ENCODE measurements at places on chromosomes 2 and 18. TPM values are rescaled to one million over a fixed set of nuclear protein-coding genes. Genes with fewer than 3 reads are reported as not detected.

The IL1RL1 gene
- 0.25 TPM for total RNA-seq

The XIRP2 gene
- 0.49 TPM for total RNA-seq

The FTCDNL1 gene
- 5.4 TPM for total RNA-seq

The ANTXR1 gene
- 13.3 TPM for total RNA-seq

The LYG1 gene
- 0.74 TPM for total RNA-seq

The SCN1A gene
- 16.0 TPM for total RNA-seq

The PELI1 gene
- total RNA-seq, result 54.8 TPM

The ELAC1 gene
- 8.9 TPM for total RNA-seq

The NEUROD1 gene
- total RNA-seq, result 7.1 TPM

The CAPN14 gene
- 0.98 TPM for total RNA-seq

The IL36RN gene
- total RNA-seq, result not detected

The DNAJC5G gene
- total RNA-seq, result not detected

The B3GNT2 gene
- 46.5 TPM for total RNA-seq

The SULT1C4 gene
- total RNA-seq, result 16.7 TPM

The LRRC30 gene
- not detected for total RNA-seq

The POTEJ gene
- total RNA-seq, result not detected

The UGT1A3 gene
- not detected for total RNA-seq

The C2orf92 gene
- 3.7 TPM for total RNA-seq

The UGT1A4 gene
- total RNA-seq, result not detected

The NEU4 gene
- 1.5 TPM for total RNA-seq

The SIX2 gene
- 0.25 TPM for total RNA-seq

The REG1B gene
- total RNA-seq, result not detected

The SETBP1 gene
- total RNA-seq, result 46.2 TPM

The AQP12B gene
- not detected for total RNA-seq

The SP140 gene
- 0.49 TPM for total RNA-seq

The SPHKAP gene
- total RNA-seq, result 37.4 TPM

The BCL11A gene
- total RNA-seq, result 89.5 TPM

Measured in temporal lobe (tissue), 4 donors.